Activated CD8-positive, alpha-beta memory T cell treated with anti-CD3 and anti-CD28 coated beads for 1 hour (primary cell): ENCODE measurements at places on chromosomes 6 and 20.

DNA sequence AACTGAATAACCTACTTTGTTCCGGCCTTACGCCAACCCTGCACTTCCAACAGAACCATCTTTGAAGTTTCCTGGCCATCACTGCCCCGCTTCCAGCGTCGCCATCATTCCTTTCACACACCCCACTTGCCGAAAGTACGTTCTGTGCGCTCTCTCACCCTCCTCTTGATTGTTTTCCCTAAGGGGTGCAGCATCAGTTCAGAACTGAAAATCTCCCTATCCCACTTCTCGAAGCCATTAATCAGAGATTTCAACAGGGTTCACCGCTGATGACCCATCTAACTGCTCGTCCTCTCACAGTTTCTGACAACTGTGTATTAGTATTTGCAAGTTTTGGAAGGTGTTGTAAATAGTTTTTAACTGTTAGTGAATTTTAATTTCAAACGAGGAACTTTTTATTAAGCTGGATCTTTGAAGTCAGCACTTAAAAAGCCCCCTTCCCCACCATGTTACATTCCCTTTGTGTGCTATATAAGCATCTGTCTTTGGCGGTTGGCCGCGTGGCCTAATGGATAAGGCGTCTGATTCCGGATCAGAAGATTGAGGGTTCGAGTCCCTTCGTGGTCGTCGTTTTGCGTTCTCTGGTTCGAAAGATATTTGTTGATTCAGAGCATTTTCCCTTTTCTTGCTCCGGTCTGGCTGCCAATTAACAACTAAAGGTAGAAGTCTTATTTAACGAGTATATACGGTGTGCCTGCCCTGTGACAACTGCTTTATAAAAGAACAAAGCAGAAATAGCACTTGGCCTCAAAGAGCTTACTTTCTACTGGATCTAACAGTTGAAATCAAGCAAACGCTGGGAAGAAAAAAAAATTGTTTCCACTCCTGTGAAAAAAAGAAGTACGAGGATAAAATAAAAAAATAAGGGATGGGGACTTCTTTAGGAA, 42.6 kb downstream of the TRIM27 start:
- no peak for DNase-seq

GRCh38 chr6:140599916-140600315, 1225.5 kb upstream of the CITED2 start:
- no peak for DNase-seq

DNA sequence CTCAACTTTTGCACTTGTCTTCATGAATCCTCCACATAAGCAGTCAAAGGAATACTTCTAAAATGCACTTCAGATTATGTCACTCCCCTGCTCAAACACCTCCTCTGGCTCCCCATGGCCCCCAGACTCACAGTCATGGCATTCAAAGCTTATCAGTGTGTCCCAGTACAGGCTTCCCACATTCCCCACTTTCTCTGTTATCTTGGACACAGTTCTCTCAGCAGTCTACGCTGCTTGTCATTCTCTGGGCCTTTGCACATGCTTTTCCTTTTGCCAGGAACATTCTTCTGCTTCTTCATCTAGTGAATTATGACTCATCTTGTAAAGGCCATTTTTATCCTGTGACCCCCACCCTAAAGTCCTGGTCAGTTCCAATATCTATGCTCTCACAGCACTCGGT, 31.8 kb downstream of the SLC13A3 start:
- no peak for DNase-seq

DNA sequence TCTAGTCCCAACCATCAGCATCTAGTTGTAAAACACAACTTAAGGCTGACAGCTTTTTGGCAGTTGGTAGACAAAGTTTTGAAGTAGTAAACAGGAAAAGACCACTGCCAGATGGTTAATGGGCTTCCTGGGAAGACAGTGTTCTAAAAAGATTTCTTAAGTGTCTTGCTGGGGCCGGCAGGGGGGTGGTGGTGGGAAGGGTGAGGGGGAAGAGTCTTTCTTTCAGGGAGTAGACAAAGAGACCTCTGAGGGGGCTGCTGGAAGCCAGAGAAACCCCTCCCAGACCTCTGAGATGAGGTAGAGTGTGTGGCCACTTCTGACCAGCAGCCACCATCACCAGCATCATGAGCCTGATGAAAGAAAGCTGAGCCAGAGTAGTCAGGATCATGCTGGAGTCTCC, 784.9 kb downstream of the TENT5A start:
- DNase-seq, result no peak

- DNase-seq, result no peak
Measured at GRCh38 chr6:70547905-70548304, 18.8 kb upstream of the SDHAF4 start.

DNA sequence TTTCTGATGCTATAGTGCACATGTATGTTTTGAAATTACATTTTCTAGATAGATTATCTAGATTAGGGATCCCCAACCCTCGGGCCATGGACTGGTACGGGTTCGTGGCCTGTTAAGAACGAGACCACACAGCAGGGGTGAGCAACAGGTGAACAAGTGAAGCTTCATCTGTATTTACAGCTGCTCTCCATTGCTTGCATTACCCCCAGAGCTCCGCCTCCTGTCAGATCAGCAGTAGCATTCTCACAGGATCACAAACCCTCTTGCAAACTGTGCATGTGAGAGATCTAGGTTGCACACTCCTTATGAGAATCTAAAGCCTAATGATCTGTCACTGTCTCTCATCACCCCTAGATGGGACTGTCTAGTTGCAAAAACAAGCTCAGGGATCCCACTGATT, 10.4 kb downstream of the CEP57L1 start:
- DNase-seq, result no peak

DNA sequence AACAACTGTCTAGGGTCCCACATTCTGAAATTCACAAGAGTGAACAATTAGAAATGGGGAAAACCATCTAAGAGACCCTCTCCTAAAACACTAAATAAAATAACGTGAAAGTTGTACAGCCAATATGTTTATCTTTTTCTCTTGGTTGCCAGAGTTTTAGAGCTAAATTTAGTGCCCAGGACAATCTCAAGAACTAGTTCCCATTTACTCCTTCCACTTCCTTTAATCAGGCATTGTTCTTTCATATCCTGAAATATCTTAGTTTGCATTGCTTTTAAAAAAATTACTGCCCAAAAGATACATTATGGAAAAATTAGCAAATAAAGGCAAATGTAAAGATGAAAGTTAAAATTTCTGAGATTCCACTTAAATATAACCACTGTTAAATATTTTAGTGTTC, 33.1 kb upstream of the UBR2 start:
- DNase-seq, result no peak

- no peak for DNase-seq
Measured at GRCh38 chr6:85390775-85391174, 59.1 kb upstream of the NT5E start.

DNA sequence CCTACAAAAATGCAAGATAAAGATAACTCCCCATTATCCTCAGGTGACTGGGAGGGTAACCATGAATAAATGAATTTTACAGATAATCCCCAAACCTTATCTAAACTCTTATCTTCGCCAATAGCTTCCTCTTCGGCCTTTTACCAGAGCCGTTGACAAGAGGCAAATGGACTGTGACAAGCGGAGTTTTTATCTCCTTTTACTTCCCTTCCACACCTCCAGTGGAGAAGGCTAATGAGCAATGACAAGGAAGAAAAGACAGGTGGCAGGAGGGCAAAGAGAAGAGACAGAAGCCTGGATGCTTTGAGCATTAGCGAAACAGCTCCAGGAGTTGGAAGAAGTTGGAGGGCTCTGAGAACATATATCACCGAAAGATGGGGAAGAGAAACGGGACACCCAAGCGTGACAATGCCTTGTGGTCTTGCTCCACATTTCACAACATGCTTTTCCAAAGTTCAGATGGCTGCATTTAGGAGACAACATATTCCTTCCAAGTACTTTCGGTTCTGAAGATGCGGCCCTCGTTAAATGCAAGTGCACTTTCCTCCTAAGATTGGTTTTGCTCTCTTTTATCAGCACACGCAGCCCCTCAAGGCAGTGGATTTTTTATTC, 69.2 kb downstream of the PRDM1 start:
- no peak for DNase-seq

GRCh38 chr6:35317483-35318195, 20.0 kb downstream of the DEF6 start:
- DNase-seq, result no peak

DNA sequence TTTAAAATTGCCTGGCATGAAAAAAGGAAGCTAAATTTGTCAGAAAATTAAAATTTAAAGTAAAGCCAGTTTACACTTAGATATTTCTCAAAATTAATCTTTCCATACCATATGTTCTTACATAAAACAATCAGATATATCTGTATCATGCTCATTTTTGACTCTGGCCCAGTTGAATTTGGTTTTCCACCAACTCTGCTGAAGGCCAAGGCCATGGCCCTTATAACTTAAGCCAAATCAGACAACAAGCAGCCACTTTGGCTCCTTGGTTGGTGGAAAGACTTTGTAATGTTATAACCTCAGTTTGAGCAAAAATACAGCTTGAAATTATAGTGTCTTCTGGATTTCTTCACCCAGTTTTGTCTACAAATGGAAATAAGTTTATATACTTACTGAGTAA, 97.3 kb downstream of the CENPW start:
- no peak for DNase-seq

DNA sequence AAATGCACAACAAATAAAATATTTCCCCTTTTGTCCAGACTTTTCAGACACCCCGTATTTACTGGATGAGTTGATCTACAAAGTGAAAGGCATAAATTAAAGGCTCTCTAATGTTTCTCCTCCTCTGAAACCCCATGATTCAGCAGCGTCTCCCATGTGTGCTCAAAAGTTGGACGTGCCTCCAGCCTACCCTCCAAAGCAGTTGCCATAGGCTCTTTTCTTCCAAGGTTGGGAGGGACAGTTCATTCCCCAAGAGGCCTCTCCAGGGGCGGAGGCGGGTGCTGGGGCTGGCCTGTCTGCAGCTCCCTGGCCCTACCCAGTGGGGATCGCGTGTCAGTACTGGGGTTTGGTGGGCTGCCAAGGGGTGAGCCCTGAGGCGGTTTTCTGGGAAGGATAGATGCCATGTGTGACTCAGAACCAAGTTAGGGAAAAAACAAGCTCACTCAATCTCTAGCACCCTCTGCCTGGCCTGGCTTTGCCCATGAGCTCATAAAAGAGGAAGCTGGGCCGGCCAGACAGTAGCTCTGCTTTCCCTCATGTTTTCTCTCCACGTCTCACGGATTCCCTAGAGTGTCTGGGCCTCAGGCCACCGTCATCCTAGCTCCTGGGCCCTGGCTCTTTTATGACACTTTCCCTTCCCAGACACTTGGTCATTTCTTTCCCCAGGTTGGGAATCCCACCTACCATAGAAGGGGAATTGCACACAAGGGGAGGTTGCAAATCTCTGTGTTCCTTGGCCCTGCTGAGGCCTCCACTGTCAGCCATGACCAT, 8.0 kb upstream of the IER3 start:
- DNase-seq, result no peak

- no peak for DNase-seq
Measured at GRCh38 chr20:37878835-37879599, 23.9 kb upstream of the VSTM2L start.

GRCh38 chr6:42391441-42391840, 60.3 kb downstream of the TRERF1 start:
- no peak for DNase-seq

GRCh38 chr6:160202411-160202810, 56.2 kb downstream of the SLC22A2 start:
- no peak for DNase-seq

DNA sequence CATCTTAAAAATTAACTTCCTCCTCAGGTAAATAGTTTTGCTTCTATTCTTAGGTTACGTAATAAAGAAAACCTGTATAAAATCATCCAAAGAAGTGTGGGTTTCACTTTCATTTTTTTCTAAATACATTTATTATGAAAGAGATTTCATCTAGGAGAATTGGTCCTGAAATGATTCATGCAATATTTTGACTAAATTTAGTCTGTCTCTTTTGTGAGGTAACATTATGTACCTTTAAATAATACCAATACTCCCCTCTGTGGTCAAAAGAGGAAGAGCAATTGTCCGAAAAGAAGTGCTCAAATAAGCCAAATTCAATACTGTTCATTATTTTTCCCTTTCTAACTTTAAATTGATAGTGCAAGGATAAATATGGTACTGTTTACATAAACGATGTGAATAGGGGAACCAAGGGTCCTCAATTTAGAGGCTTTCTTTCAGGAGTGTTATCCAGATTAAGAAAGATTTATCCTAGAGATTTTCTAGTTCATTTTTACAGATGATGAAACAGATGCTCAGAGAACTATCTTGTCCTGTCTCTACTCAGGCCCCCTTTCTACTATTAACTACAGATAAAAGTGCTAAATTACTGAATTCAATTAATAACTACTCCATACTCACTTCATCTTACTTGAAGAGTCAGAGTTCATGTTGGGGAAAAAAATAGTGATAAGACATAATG, 26.2 kb downstream of the CYP39A1 start:
- no peak for DNase-seq

- no peak for DNase-seq
Measured at GRCh38 chr6:155373276-155373675, 59.0 kb upstream of the TFB1M start.

DNA sequence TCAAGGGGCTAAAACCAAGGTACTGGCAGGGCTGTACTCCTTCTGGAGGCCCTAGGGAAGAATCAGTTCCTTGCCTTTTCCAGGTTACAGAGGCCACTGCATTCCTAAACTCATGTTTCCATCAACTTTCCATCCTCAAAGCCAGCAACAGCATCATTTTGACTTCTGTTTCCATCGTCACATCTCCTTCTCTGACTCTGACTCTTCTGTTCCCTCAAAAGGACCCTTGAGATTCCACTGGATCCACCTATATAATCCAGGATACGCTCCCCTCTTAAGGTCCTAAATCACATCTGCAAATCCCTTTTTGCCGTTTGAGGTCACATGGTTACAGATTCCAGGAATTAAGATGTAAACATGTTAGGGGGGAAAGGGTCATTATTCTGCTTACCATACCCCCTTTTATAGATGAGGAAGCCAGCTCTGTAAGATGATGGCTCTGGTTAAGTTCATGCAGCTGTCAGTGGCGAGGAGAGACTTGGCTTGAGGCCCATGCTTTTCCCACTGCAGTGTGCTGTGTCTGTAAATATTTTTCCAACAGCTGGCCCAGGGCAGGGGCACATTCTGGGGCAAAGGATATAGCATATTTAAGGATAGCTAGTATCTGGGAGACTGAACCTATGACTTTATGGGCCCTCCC, 114.6 kb downstream of the TNFRSF21 start:
- DNase-seq, result no peak

DNA sequence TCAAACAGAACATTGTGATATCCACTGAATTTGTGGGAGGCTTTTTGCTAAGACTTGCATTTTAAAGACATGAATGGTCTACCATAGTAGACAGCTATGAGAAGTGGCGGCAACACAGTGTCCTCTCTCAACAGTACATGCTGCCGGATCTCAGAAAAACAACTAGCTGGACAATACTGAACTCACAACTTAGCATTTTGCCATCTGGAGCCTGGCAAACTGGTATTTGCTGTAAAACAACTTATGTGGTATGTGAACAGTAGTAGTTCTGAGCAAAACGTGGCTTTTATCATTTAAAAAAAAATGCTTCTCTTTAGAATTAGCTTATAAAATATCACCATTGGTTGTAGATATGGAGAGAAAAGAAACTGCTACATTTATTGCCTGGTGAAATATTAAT, 3.3 kb upstream of the PXDC1 start:
- no peak for DNase-seq

- DNase-seq, result no peak
Measured at GRCh38 chr6:75932067-75932466, 140.4 kb downstream of the IMPG1 start.
